Fibroblast of the aortic adventitia (primary cell): ENCODE measurements at places on chromosomes 1 and 21. TPM values are rescaled to one million over a fixed set of nuclear protein-coding genes. Genes with fewer than 3 reads are reported as not detected.

C2CD4D gene
- not detected in 2 replicates for total RNA-seq

TPTE gene
- not detected in 2 replicates for total RNA-seq

- DNase-seq = no peak
These were observed 7.8 kb downstream of the VASH2 start for GRCh38 chr1:212958175-212958574.

DNA sequence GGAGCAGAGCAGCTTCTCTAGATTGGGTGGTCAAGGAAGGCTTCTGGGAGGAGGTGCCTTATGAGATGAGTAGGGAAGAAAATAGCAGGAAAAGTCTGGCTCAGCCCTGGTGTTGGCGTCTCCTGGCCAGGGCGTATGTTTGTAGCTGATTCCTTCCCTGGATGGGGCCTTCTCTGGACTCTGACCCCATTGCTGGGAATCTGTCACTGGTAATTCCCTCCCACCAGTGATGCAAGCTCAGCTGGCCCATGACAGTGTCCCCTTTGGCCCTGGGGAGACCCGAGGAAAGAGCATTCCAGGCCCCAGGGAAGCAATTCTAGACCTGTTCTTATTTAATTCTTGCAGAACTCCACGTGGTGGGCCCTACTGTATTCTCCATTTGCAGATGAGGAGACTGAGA, 20.7 kb downstream of the IGSF21 start:
- no peak for DNase-seq

DNA sequence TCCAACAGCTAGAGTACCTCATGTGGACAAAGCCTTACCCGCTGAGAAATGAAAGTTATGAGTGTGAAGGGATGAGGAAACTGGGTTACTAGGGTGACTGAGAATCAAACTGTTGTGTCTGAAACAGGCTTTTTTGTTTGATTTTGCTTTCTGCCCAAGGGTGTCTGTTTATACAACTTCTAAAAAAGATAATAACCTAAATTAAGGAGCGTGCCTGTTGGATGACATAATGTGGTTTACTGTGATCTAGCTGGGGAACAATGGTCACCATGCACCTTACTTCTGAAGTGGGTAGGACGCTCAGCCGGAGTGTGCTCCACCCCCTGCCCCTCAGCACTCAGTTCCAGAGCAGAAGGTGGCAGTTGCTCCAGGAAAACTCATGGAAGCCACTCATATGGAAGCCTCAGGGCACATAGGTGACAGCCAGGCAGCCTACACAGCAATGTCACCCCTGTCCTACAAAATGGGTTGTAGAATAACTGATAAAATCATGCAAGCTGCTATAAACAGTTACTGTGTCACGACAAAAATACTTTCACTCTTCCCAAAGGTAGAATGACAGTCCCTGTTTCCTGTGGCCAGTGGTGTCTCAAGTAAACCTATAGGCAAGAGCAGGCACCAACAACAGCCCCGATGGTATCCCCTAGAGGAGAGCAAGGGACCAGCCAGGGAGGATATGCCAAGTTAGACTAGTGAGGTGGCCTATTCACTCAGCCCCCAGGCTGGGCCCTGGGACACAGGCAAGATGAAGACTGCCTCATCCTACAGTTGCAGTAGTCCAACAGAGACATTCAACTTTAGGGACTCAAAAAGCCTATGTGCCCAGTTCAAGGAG, 29.3 kb downstream of the SIPA1L2 start:
- DNase-seq = no peak

GRCh38 chr21:30146558-30147282, 19.9 kb downstream of the CLDN17 start:
- no peak for DNase-seq

GRCh38 chr21:42747746-42748351, 94.4 kb downstream of the PDE9A start:
- DNase-seq = no peak
